Body of pancreas (tissue), 4 donors: ENCODE measurements at places on chromosomes 7 and 10. TPM values are rescaled to one million over a fixed set of nuclear protein-coding genes. Genes with fewer than 3 reads are reported as not detected.
A peak's percentile ranks its signal among the peaks of the same experiment; 100 is the strongest.

DNA sequence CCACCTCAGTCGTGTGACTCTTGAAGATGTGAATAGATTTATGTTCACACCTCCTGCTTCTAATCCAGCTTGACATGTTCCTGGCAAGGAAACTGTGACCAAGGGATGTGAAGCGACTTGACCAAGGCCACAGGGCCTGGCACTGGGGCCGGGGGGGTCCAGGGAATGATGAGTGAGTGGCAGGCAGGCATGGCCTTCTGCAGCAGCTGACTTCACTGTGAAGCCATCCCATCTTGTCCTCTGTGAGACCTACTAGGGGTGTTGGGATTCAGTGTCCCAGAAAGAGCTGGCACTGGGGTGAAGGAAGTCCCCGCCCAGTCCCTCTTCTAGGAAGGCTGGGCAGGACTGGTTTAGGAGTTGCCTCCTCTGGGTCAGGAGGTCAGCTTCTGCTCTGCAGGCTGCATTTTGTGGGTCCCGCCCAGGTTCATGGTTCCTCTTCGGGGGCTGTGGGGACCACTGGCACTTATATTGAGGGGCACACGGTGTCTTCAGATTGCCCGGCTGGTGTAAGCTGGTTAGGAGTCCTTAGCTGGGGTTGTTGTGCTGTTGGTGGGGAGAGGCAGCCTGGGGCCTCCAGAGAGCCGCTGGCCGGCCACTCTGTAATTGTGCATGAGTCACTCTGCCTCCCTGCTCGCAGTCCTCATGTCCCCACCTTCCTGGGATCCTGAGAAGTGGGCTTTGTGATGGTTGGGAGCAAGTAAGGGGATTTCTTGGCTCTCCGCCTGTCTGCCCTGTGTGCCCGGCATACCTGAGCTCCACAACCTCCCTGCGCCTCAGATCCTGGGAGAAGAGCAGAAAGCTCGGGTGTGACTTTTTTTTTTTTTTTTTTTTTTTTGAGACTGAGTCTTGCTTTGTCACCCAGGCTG lies 11.0 kb downstream of the ZMIZ1 start:
- DNase-seq, result no peak

GRCh38 chr10:16799621-16800020 lies 17.6 kb downstream of the RSU1 start:
- no peak for DNase-seq

- DNase-seq, result no peak
Measured at GRCh38 chr7:81500631-81501030, 269.2 kb downstream of the HGF start.

GRCh38 chr10:87500646-87501048 lies 4.0 kb upstream of the MINPP1 start:
- DNase-seq, result peak; percentile 18

The PHYHIPL gene
- total RNA-seq, result 4.9 TPM
